HT1080 (cell line): ENCODE measurements at places on chromosomes 7 and 10. TPM values are rescaled to one million over a fixed set of nuclear protein-coding genes. Genes with fewer than 3 reads are reported as not detected.

NUTM2A gene
- total RNA-seq, result 0.10 and 0.82 TPM in 2 replicates

CUBN gene
- 0.90 and 1.3 TPM in 2 replicates for total RNA-seq

ZNF425 gene
- total RNA-seq, result 0.23 and 0.33 TPM in 2 replicates

GPC2 gene
- total RNA-seq, result 0.51 TPM in 1 of 2 replicates, not detected in the other

SFMBT2 gene
- 1.9 and 2.4 TPM in 2 replicates for total RNA-seq

DNA sequence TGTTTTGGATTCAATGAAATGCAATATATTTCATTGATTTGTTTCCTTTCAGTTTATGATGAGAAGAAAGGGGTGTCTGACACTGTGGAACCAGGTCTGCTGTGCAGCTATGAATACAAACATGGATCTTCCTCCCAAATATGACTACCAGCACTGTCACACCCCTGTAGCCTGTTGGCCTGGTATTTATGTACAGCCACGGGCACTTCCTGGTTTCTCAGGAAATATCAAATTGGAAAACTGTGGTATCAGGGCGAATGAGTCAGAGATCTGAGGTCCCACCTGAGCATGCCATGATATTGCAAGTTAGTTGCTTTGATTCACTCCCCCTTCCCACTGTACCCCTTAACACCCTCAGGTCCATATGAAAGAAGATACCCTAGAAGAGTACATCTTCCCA, 87.8 kb downstream of the DNMBP start:
- peak; percentile 86 for DNase-seq

DNA sequence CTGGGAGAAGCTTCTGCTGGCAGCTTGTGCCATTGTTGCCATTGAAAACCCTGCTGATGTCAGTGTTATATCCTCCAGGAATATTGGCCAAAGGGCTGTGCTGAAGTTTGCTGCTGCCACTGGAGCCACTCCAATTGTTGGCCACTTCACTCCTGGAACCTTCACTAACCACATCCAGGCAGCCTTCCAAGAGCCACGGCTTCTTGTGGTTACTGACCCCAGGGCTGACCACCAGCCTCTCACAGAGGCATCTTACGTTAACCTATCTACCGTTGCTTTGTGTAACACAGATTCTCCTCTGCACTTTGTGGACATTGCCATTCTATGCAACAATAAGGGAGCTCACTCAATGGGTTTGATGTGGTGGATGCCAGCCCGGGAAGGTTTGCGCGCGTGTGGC, 220.7 kb downstream of the ADK start:
- DNase-seq, result peak; percentile 20

DNA sequence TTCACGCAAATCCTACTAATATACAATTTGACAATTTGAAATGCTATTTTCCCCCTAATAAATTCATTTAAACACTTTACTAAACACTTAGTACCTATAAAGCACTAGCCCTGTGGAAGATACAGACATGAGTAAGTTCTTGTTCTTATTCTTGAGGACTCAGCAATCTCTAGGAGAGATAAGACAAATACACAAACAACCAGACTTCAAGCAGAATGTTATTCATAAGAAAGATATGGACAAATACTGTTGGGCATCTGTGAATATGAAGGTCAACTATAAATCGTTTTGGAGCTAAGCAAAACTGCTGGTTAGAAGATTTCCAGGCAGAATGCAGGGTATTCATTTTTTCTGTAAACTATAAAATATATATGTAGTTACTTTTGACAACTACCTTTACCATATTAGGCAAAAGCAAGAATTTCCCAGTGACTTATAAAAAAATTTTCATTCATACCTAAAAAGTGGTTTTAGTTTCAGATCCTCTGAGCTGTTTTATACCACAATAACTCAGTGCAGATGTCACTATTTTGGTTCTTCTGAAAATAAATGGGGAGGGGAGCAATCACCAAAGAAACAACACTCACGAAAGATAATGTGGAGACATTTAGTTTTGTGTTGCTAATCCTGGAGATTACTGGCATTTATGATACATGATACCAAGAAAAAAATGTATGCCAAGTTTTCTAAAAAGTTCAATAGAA, 3.8 kb downstream of the VPS41 start:
- no peak for DNase-seq

DNA sequence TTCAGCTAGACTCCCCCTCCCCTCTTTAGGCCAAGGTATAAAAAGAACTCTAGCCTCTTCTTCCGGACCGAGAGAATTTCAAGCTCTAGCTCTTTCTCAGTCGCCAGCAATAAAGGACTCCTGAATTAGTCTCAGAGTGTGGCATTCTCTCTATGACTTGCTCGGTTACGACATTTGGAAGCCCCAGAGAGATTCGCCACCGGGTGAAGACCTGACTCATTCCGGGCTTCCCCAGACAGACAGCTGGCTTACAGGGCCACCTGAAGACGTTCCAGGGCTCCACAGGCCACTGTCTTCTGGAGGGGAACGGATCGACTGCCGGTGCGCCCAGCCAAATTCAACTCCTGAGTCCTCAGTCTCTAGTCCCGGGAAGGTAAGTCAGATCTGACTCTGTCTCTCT, at the start of gene AKR1B15:
AKR1B15 (plus strand) TSS at position 234 of the 400 bp plus-strand sequence. CDS start 15,510 bp downstream, outside the sequence.
- DNase-seq, result no peak

GRCh38 chr7:253581-254336, 36.2 kb upstream of the FOXL3 start:
- DNase-seq, result no peak

GRCh38 chr10:24773939-24774589, 50.4 kb upstream of the ARHGAP21 start:
- no peak for DNase-seq

- no peak for DNase-seq
Observed at GRCh38 chr10:29827512-29827911, 192.7 kb upstream of the SVIL start.

DNA sequence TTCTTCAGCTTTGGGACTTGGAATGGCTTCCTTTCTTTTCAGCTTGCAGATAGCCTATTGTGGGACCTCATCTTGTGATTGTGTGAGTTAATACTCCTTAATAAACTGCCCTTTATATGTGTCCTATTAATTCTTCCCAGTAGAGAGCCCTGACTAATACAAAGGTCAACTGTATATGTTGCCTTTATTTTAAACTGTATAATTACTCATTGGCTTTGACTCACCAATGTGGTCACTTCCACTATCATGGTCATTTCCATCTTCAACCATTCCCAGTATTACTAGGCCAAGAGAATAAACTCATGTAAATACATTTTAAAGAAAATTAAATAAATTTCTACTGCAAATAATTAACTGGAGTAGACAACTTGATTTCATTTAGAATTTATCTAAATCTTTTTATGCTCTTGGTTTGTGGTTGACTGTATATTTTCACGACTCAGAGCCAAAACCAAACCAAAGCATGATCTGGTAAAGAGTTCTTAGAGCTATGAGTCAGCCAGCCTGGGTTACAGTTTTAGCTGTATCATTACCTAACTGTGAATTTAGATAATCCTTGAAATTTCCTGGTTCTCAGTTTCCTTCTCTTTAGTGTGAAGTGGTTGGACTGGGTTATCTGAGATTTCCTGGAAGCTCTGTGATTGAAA, 188.4 kb downstream of the PPP1R3A start:
- DNase-seq, result peak; percentile 88

- DNase-seq, result no peak
Observed at GRCh38 chr10:22875581-22875980, 52.3 kb upstream of the ARMC3 start.

DNA sequence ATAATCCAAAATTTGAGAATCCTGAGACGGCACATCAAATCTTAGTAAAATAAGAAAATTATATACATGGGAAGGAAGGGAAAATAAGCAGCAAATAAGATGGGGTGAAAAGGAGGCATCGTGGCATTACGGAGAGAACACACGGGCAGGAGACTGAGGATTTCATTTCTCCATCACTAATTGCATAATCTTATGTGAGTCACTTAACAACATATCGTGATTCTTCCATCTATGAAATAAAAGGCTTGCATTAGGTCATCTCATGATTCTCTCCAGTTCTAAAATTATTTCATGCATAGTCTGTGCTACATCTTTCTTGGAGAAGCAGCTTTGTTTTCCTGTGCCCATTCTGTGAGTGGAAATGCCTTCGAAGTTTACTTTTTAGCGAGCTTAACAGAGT, 288.7 kb downstream of the LRMDA start:
- DNase-seq, result no peak

- no peak for DNase-seq
Observed at GRCh38 chr10:12741360-12741804, 260.1 kb downstream of the CCDC3 start.

- DNase-seq, result no peak
Observed at GRCh38 chr10:124683814-124684213, 60.4 kb downstream of the FAM53B start.

DNA sequence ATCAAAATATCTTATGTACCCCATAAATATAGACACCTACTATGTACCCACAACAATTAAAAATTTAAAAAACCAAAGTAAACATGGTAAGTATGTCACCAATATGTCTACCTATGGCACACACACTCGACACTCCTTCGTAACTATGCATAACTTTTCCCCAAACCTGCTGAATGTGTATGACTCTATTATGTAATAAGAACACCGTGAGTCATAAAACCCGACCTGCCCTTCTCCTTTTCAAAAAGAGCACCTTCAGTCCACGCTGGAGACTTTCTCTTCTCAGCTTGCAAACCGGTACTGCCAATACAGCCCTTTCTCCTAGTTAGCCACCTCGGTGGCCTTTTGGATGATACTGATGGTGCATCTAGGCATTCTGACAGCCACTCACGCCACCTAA, 186.3 kb downstream of the PRPF18 start:
- no peak for DNase-seq

GRCh38 chr7:149626972-149627371, 129.4 kb upstream of the ZNF746 start:
- no peak for DNase-seq
